ENCODE measurements at places on chromosomes 6 and 20.

- DNase-seq = no peak
Measured at GRCh38 chr6:5497896-5498578, 236.7 kb downstream of the FARS2 start.

- DNase-seq = no peak
Measured at GRCh38 chr6:114032721-114033120, 61.8 kb upstream of the HDAC2 start.

GRCh38 chr6:3749977-3750316, 1.6 kb downstream of the PXDC1 start:
- DNase-seq = no peak

DNA sequence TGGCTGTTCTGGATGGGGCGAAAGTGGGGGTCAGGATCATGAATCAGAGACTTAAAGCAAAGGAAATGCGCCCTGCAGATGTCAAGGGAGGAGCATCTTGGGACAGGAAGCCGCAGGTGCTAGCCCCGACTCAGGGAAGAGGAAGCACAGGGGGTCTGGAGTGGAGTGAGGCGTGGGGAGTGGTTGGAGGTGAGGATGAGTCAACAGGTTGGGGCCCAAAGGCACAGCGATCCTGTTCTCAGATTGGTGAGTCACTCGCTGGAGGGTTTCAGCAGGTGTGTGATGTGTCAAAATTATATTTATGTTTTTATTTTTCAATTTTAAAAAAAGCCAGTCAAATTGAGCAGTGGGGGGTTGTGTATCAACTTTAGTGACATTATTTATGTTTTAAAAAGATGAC, 19.0 kb downstream of the PACSIN1 start:
- DNase-seq = peak; percentile 36

GRCh38 chr6:134619077-134619476, 301.2 kb upstream of the SGK1 start:
- DNase-seq = no peak

GRCh38 chr20:64049878-64050260, 430 bp upstream of the SOX18 start:
- DNase-seq = no peak
